WTC11 (cell line): ENCODE measurements at places on chromosomes 4 and X.
A peak's percentile ranks its signal among the peaks of the same experiment; 100 is the strongest.

DNA sequence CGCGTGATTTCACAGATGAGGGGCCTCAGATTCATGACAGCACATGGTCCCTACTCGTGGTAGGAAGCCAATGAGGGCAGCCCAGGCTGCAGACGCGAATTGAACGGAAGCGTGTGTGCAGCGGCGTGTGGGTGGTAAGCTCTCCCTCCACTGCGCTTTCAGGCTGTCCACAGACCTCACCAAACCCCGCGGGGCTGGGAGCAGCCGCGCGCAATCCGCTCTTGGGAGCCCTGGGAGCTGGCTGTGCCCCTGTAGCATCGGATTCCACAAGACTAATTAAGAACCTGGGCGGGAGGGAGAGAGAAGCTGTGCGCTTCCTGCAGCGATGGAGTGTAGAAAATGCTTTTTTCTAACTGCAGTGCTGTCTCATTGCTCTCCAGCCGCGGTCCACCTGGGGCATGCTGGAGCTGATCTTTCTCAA, 134.9 kb downstream of the STOX2 start:
- DNase-seq: peak; percentile 26
- H3K36me3 ChIP-seq: 0 out of 2 replicates have a peak, but pooled peaks cover 2% of the 10 kb centered on the region
- H3K27ac ChIP-seq: no peak overlapping the region
- H3K4me3 ChIP-seq: peak overlapping the region; percentile 50
- H3K27me3 ChIP-seq: peaks cover 25% of the 10 kb centered on the region

- H3K27ac ChIP-seq: no peak overlapping the region
- H3K4me3 ChIP-seq: no peak overlapping the region
- no peaks in the 10 kb centered on the region for H3K36me3 ChIP-seq
- peaks cover 3% of the 10 kb centered on the region; the same call in 1 of the 2 replicates for H3K4me1 ChIP-seq
- DNase-seq: no peak
Measured at GRCh38 chrX:37867536-37868153, 20.3 kb upstream of the DYNLT3 start.

DNA sequence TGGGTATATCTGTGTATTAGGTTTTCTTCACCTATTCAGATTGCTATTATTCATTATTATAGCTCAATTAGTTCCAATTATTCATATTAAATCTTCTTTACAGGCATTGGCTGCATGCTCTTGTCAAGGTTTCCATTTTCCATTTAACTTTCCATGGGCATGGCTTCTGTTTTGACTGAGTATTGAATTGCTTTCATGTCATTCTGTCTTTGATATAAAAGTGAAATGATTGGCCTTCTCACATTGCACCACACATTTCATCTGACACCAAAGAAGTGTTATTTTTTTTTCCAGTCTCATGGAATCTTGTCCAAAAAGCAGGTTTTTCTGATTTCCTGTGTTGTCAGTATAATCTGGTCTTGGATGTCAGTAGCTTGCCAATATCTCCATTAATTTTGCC, 1244.3 kb downstream of the RAPGEF2 start:
- H3K27me3 ChIP-seq: no peaks in the 10 kb centered on the region
- H3K27ac ChIP-seq: no peak overlapping the region
- no peak for DNase-seq
- H3K36me3 ChIP-seq: no peaks in the 10 kb centered on the region
- no peaks in the 10 kb centered on the region for H3K4me1 ChIP-seq

- H3K27ac ChIP-seq: no peak overlapping the region
- H3K27me3 ChIP-seq: peaks cover 3% of the 10 kb centered on the region
- H3K4me1 ChIP-seq: no peaks in the 10 kb centered on the region
- peaks cover 2% of the 10 kb centered on the region; the same call in 1 of the 2 replicates for H3K36me3 ChIP-seq
Measured at GRCh38 chr4:19791422-19792123, 460.1 kb upstream of the SLIT2 start.

- peaks cover 9% of the 10 kb centered on the region for H3K4me1 ChIP-seq
- H3K4me3 ChIP-seq: no peak overlapping the region
- no peak for DNase-seq
Measured at GRCh38 chr4:26763648-26764047, 97.0 kb upstream of the STIM2 start.

DNA sequence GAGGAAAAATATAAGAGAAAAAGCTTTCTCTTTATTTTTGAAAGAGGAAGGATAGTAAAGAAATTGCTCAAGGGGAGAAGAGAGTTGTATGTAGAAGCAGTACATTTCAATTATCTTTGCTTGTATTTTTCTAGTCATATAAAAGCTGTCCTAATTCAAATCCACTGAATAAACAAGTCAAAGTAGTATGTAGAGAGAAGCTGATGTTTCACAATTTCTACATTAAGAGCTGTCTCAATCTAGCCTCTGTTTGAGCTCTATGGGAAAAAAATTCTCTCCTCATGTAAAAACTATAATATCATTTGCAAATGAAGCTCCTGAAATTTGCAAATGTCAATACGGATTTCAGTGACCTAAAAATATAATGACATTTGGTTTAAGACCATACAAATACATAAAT, 52.6 kb downstream of the CHM start:
- H3K27ac ChIP-seq: peak overlapping the region; percentile 44
- H3K27me3 ChIP-seq: no peaks in the 10 kb centered on the region
- peaks cover 59% of the 10 kb centered on the region for H3K4me1 ChIP-seq
- peaks cover 7% of the 10 kb centered on the region for H3K36me3 ChIP-seq

GRCh38 chr4:101651778-101652177, 138.8 kb upstream of the BANK1 start:
- no peaks in the 10 kb centered on the region for H3K27me3 ChIP-seq
- no peak overlapping the region for H3K4me3 ChIP-seq
- H3K27ac ChIP-seq: no peak overlapping the region
- peaks cover 10% of the 10 kb centered on the region for H3K4me1 ChIP-seq

DNA sequence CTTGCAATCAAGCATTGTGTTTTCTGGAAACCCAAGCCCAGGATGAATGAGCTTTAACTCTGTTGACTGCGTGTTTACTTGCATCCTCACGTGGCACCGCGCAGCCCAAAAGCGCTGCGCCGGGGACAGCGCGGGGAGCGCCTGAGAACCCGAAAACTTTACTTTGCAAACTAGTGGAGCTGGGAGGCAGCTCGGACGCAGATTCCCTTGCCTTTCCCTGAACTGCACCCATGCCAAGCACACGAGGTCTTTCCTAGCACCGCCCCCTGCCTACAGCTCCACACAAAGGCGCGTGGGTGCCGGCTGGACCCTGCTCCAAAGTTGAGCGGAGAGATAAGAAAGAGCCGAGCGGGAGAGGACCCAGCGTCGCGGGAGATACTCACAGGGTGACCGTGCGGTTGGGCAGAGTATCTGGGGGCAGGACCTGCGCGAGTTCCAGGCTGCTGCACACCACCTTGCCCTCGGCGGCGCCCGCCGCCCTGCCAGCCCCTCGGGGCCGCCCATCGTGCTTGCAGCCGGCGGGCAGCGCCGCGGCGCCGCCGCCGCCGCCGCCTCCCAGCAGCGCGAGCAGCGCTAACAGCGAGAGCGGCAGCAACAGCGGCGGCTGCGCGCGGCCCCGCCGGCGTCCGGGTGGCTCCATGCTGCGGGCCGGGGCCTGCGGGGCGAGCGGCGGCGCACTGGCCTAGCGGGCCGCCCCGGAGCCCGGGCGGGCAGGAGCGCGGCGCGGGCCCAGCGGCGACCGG, 550 bp downstream of the ADGRA3 start:
- H3K27me3 ChIP-seq: peaks cover 10% of the 10 kb centered on the region
- DNase-seq: peak; percentile 59
- peak overlapping the region; percentile 99 for H3K4me3 ChIP-seq
- peaks cover 8% of the 10 kb centered on the region for H3K36me3 ChIP-seq
- peaks cover 34% of the 10 kb centered on the region for H3K4me1 ChIP-seq
- H3K27ac ChIP-seq: peak overlapping the region; percentile 100

- H3K27me3 ChIP-seq: no peaks in the 10 kb centered on the region
- peaks cover 41% of the 10 kb centered on the region for H3K36me3 ChIP-seq
- H3K4me1 ChIP-seq: no peaks in the 10 kb centered on the region
- H3K27ac ChIP-seq: no peak overlapping the region
- H3K4me3 ChIP-seq: no peak overlapping the region
Measured at GRCh38 chr4:74344031-74344430, 20.9 kb upstream of the EREG start.

DNA sequence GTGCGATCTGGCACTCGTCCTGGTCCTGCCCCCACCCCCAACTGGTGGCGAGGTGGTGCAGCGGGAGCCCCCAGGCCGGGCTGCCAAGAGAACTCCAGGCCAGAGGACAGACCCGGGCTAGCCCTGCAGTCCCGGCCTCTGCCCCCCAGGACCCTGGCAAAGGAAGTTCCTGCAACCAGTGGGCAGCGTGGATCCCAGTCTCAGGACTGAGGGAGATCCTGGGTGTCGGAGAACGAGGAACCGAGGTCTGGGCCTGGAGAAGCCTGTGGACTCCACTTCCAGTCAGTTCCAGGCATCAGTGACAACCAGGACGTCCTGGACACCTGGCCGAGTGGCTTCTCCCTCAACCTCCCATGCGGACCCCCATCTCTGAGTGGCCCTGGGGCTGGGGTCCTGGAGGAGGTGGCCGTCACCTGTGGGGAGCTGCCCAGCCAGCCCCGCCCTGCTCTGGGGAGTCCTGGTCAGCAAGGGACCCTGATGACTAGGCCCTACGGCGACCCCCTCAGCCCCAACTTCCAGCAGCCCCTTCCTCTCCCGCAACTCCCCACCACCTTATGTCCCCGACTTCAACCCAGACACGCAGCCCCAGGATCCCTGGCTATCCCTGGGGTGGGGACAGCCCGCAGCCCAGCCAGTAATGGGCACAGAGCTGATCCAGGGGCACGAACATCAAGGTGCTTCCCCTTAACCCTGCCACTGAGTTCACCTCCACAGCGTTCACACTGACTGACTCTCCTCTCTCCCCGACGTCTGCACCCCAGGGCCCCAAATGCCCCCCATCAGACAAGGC, 53.7 kb upstream of the NKX1-1 start:
- H3K4me3 ChIP-seq: no peak overlapping the region
- H3K4me1 ChIP-seq: peaks cover 32% of the 10 kb centered on the region
- H3K36me3 ChIP-seq: peaks cover 11% of the 10 kb centered on the region
- H3K27ac ChIP-seq: no peak overlapping the region
- H3K27me3 ChIP-seq: peaks cover 41% of the 10 kb centered on the region

DNA sequence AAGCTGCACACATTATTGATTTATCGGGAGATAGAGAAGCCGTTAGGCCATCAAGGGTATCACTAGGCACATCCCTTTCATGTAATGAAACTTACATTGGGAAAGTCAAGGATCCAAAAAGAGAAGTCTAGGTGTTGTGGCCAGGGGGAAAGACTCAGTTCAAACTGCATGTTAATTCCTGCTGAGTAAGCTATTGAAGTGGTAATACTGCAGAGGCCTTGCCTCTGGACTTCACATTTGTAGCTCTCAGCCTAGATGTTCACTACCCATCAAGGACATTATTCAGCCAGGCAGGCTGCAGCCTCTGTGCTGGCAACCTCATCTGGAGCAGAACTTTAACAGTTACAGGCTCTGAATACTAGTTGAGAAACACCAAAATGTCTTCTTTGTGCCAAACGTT, 2094.5 kb upstream of the AGA start:
- peak; percentile 15 for DNase-seq
- no peak overlapping the region for H3K4me3 ChIP-seq
- H3K36me3 ChIP-seq: no peaks in the 10 kb centered on the region

DNA sequence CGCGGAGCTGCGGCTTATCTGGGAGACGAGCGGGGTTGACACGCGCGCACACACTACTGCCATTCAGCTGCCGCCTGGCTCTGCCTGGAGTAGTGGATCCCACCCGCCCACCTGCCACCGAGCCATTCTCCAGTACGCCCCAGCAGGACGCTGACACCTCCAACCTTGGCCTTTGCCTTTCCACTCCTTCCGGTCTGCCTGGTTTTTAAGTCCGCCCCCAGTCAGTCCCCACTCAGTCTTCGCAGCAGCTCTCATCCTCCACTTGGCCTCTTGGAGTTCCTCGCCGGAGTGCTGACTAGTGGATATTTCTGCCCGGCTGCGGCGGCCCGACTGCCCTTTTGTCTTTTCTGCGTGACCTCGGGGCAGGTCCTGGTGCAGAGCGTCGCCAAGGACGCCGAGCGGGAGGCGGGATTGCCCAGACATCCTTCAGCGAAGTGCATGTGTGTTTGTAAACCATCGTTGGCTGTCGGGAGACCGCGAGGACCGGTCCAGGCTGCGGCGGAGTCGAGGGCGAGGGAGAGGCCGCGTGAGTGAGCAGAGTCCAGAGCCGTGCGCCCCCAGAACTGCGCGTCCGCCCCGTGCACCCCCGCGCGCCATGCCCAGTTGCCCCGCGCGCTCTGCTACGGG, 1.1 kb downstream of the SLIT2 start:
- H3K27ac ChIP-seq: no peak overlapping the region
- peaks cover 76% of the 10 kb centered on the region for H3K27me3 ChIP-seq
- no peaks in the 10 kb centered on the region for H3K36me3 ChIP-seq
- DNase-seq: peak; percentile 33
- peak overlapping the region; percentile 84 for H3K4me3 ChIP-seq

DNA sequence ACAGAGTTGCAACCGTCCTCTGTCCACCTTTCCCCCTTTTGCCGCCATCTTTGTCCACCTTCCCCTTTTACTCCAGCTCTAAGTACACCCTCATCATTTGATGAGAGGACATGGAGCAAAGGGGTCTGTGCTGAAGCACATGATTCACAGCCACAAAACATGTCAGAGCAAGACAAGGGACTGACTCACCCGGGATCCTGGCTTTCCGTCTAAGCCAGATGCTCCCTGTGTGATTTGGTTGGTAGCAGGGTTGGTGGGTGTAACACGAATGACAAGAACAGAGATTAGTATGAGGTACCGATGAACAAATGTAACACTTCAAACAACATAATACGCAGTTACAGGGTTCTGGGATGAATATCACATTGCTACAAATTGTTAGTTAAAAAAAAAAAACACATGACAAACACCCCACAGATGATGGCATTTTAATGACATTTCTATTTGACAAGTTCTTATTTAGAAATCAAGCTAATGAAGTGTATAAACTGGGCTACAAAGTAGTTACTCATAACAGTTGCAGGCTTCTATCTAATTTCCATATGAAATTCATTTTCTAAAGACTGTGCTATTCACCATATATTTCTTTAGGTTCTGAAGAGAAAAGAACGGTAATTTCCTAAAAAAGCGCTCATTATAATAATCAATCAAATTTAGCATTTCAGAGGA, 71.4 kb upstream of the ETNPPL start:
- H3K4me1 ChIP-seq: no peaks in the 10 kb centered on the region
- H3K27ac ChIP-seq: no peak overlapping the region
- no peak for DNase-seq
- H3K4me3 ChIP-seq: no peak overlapping the region

GRCh38 chr4:103786014-103786413, 66.2 kb upstream of the TACR3 start:
- no peak overlapping the region; the same call in 1 of the 2 replicates for H3K27ac ChIP-seq
- H3K4me3 ChIP-seq: no peak overlapping the region
- 0 out of 2 replicates have a peak, but pooled peaks cover 3% of the 10 kb centered on the region for H3K4me1 ChIP-seq
- peaks cover 2% of the 10 kb centered on the region; the same call in 1 of the 2 replicates for H3K27me3 ChIP-seq

- H3K4me1 ChIP-seq: peaks cover 7% of the 10 kb centered on the region
- H3K4me3 ChIP-seq: peak overlapping the region; percentile 92
- peaks cover 24% of the 10 kb centered on the region for H3K27me3 ChIP-seq
- peaks cover 22% of the 10 kb centered on the region for H3K36me3 ChIP-seq
- H3K27ac ChIP-seq: peak overlapping the region; percentile 72; the same call in 1 of the 2 replicates
Measured at GRCh38 chrX:120251471-120252011, 929 bp downstream of the ZBTB33 start.

GRCh38 chrX:16185725-16186136, 18.4 kb downstream of the MAGEB17 start:
- H3K36me3 ChIP-seq: peaks cover 3% of the 10 kb centered on the region; the same call in 1 of the 2 replicates
- no peak for DNase-seq
- no peak overlapping the region for H3K4me3 ChIP-seq
